AG09319 (cell line): ENCODE measurements at places on chromosomes 4 and X.

DNA sequence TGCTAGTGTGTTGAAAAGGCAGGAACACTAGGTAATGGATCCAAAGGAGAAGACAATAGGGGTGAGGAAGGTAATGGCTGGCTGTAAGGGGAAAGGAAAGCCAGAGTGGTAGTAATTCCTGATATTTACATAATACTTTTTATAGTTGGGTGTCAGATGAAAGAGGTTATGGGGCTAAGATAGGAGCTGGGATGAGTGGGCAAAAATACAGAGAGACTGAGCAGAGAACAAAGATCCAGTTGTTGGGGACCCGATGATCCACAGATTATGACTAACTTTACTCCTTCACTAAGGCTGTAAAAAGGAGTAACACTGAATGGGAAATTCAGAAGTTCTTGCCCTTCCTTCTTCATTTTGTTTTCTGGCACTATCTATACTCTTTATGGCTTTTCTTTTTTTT, 138.2 kb downstream of the KLHL13 start:
- no peak for DNase-seq

- DNase-seq: no peak
Observed at GRCh38 chr4:17623451-17624001, 9.1 kb downstream of the MED28 start.

GRCh38 chr4:127870688-127871087, 10.0 kb upstream of the PLK4 start:
- peak; percentile 60 for DNase-seq

DNA sequence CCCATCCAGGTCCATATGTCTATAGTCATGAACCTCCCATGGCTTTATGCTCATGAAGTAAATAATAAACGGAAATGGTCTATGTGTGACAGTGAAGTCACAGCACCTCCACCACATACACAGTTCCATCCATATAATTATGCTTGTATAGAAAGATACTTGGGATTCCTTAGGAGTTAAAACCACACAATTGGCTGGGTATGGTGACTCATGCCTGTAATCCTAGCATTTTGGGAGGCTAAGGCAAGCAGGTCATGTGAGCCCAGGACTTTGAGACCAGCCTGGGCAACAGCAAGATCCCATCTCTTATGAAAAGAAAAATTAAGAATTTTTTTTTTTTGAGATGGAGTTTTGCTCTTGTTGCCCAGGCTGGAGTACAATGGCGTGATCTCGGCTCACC, 55.6 kb upstream of the RBM47 start:
- DNase-seq: no peak

DNA sequence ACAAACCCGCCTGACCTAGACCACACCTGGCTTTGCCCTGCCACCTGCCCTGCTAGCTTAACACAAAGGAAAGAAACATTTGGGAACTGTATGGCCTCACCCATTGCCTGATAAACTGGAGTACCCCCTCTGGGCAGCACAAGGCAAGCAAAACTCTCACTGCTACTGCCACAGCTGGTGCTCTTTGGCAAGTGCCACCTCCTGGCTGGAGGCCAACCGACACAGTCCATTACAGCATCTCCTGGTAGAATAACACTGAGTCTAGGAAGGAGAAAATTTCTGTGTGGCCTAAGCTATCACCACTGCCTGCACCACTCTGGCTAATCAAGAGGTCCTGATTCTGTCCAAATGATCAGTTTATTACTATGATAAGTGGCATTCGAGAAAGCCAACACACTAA, 18.9 kb upstream of the SPANXN3 start:
- DNase-seq: no peak

GRCh38 chr4:113049421-113050370, at the start of gene ANK2:
Gene ANK2 (plus strand): TSS chr4:113049653. CDS start chr4:113049729, 76 bp downstream.
- DNase-seq: no peak

DNA sequence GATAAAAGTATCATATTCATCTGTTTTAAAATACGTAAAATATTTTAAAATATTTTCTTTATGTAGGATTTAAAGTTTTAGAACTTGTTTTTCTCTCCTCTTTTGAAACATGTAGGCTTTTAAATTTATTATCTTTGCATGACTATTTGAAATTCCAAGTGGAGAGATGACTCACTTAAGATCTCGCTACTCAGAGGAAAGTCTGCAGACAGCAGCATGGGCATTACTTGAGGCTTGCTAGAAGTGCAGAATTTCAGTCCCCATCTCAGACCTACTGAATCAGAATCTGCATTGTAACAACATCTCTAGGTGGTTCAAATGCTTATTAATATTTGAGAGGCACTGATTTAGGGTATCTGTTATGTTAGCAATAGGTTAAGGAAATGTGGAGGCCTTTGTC, 225.7 kb upstream of the ARX start:
- DNase-seq: no peak

GRCh38 chr4:148315049-148315448, 127.2 kb downstream of the NR3C2 start:
- DNase-seq: no peak

DNA sequence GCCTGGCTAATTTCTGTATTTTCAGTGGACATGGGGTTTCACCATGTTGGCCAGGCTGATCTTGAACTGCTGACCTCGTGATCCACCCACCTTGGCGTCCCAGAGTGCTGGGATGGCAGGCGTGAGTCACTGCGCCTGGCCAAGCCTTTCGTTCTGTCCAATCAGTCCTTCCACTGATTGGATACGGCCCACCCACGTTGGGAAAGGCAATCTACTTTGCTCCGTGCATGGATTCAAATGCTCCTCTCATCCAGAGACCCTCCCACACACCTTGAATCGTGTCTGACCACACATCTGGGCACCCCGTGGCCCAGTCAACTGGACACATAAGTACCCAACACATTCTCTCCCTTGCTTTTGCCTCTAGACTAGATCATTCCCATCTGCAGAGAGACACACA, 74.9 kb downstream of the CRLF2 start:
- DNase-seq: no peak

DNA sequence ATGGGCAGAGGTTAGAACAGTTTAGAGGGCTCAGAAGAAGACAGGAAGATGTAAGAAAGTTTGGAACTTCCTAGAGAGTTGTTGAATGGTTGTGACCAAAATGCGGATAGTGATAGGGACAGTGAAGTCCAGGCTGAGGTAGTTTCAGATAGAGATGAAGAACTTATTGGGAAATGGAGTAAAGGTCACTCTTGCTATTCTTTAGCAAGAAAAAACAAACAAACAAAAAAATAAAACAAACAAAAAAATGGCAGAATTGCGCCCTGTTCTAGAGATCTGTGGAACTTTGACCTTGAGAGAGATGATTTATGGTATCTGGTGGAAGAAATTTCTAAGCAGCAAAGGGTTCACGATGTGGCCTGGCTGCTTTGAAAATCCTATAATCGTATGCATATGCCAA, 185.1 kb upstream of the SFRP2 start:
- DNase-seq: no peak

DNA sequence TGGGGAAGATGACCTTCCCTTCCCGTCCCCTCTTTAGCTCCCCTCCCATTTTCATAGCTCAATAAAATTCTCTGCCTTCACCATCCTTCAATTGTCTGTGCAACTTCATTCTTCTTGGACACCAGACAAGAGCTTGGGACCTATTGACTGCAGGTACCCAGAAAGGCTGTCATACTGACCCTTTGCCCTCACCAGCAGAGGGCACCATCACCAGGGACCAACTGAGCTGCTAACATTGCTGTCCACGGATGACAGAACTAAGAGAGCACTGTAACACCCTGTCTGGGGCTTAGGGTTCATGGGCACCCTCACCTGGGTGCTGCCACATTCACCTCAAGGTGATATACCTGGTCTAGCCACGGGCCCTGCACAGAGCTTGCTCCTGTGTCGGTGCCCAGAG, 141.3 kb upstream of the VCX3B start:
- no peak for DNase-seq

- DNase-seq: peak; percentile 88
Observed at GRCh38 chr4:1192091-1192492, 19.7 kb upstream of the SPON2 start.

DNA sequence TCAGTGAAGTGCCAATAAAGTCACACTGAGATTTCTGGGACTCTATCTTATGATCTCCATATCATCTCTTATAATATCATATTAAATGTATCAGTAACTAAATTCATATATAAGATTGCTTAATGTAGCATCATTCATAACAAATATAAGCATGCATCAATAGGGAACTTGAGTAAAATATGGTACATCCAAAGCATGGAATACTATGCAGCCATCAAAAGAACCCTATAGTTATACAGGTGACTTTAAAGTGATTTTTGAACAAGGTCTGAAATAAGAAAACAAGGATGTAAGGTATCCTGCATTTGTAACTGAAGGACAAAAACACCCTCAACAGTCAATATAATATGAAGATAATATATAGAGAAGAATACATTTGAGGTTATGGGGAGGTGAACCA, 47.3 kb downstream of the HUWE1 start:
- DNase-seq: no peak

DNA sequence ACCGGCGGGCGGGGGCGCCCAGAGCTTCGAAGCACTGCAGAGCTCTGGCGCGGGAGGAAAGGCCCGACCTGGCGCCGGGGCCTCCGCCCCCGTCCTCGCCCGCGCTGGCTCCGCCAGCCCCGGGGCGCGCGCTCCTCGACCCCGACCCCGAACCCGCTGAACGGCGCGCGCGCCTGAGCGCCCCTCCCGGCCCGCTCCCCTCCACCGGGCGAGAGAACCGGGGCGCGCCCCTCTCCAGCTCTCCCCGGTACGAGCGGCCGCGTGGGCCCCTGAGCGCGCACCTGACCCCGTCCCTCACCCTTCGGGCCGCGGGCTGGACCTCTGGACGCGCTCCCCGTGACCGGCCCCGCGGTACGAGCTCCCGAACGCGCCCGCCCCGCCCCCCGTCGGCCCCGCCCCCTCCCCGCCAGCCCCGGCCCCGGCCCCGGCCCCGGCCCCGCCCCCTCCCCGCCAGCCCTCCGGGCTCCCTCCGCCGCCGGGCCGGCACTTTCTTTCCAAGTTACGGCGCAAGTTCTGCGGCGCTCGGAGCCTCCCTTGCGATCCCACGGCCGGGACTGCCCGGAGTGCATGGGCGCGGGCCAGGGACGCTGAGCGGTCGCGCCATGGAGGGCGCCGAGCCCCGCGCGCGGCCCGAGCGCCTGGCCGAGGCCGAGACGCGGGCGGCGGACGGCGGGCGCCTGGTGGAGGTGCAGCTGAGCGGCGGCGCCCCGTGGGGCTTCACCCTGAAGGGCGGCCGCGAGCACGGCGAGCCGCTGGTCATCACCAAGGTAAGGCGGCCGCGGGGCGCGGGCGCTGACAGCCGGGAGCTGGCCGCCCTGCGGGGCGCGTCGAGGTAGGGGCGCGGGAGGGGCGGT, at the start of gene SHROOM2:
SHROOM2 (plus strand) TSS at position 486 of the 854 bp plus-strand sequence; CDS start at position 603, 117 bp downstream.
- DNase-seq: no peak

DNA sequence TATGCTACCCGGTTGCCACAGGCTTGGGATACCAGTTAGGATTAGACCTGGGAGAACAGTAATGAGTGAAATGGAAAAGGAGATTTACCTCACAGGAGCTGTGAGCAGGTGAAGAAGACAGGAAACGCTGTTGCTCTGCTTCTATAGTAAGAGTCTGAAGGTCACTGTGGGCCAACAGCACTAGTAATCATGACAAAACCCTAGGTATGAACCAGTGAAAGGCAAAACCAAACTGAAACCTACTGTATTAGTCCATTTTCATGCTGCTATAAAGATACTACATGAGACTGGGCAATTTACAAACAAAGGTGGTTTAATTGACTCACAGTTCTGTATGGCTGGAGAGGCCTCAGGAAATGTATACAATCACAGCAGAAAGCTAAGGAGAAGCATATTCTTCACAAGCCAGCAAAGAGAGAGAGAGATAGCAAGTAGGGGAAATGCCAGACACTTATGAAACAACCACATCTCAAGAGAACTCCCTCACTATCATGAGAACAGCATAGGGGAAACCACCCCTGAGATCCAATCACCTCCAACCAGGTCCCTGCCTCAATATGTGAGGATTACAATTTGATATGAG, 736.7 kb upstream of the INTU start:
- no peak for DNase-seq

DNA sequence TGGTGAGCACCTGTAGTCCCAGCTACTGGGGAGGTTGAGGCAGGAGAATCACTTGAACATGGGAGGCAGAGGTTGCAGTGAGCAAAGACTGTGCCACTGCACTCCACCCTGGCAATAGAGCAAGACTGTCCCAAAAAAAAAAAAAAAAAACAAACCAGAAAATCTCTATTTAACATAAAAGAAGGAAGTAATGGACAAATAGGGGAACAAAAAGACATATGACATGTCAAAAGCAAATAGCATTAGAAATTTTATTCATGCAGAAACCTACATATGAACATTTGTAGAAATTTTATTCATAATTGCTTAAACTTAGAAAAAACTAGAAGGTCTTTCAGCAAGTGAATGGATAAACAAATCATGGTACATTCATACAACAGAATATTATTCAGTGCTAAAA, 97.1 kb upstream of the SH3RF1 start:
- no peak for DNase-seq

- DNase-seq: no peak
Observed at GRCh38 chrX:133413218-133413925, 1.9 kb downstream of the GPC4 start.

GRCh38 chr4:99966692-99967091, 16.6 kb upstream of the H2AZ1 start:
- DNase-seq: no peak

DNA sequence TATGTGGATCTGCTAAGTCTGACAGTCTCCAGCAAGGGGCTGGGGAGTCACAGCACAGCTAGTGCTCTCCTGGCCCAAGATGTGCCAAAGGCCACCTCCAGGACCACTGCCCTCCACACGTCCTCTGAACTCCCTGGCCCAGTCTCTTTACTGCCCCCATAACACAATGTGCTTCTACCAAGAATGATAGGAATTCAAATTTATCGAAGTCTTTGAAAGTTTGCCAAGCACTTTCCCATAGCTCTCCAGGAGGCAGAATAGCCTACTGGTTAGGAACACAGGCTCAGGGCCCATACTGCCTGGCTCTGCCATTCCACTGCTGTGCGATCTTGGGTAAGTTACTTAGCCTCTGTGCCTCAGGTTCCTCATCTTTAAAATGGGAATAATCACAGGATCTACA, 86.7 kb downstream of the NHSL2 start:
- DNase-seq: no peak

- DNase-seq: no peak
Observed at GRCh38 chr4:108094131-108094530, 74.6 kb downstream of the LEF1 start.

- DNase-seq: peak; percentile 4
Observed at GRCh38 chrX:51461053-51462044, 35.0 kb downstream of the NUDT11 start.

DNA sequence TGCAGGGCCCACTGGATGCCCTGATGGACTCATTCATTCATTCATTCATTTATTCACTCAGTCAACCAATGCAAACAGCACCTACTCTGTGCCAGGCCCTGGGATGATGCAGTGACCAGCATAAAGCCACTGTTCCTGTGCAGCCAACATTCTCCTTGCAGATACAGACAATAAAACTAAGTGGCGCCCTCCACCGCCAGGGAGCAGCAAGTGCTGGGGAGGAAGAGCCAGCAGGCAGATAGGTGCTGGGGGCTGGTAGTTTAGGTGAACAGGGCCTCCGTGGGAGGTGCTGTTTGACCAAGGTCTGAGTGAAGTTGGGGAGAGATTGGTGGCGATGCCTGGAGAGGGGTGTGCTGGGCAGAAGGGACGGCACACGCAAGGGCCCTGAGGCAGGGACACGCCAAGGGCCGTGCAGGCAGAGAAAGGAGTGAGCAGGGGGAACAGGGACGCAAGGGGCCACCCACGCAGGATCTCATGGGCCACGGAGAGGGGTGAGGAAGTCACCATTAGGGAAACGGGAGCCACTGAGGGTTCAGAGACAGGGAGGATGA, 65.5 kb downstream of the WFS1 start:
- no peak for DNase-seq

GRCh38 chrX:68511255-68511654, 12.4 kb downstream of the YIPF6 start:
- no peak for DNase-seq

GRCh38 chr4:55553441-55554201, 6.9 kb upstream of the CLOCK start:
- peak; percentile 62 for DNase-seq
